Caki2 (cell line): ENCODE measurements at places on chromosomes 12 and 14. TPM values are rescaled to one million over a fixed set of nuclear protein-coding genes. Genes with fewer than 3 reads are reported as not detected.

- DNase-seq: no peak
Observed at GRCh38 chr12:2794191-2794735, 507 bp upstream of the FKBP4 start.

- no peak for DNase-seq
Observed at GRCh38 chr12:57549203-57549908, 488 bp upstream of the KIF5A start.

DNA sequence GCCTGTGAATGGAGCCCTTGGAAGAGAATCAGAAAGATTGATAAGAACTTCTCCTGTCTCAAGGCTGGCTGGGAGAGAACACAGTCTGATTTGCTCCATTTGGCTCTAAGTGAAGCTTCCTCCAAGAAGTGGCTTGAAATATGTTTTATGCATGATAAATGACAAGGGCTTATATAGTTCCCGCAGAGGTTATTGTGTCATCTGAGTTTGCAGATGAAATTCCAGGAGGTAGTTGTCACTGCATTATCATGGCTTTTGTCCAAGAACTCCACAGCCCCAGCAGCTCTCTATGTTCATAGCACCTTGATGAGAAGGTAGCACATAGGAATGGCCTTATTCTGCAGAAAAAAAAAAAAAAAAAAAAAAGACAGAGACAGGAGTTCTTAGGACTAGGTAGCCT lies 108.5 kb downstream of the DACT1 start:
- peak; percentile 69 for DNase-seq

GRCh38 chr12:47715877-47716548 lies 9.3 kb downstream of the ENDOU start:
- no peak for DNase-seq

GRCh38 chr14:27634056-27634970 lies 1036.5 kb upstream of the NOVA1 start:
- no peak for DNase-seq

DNA sequence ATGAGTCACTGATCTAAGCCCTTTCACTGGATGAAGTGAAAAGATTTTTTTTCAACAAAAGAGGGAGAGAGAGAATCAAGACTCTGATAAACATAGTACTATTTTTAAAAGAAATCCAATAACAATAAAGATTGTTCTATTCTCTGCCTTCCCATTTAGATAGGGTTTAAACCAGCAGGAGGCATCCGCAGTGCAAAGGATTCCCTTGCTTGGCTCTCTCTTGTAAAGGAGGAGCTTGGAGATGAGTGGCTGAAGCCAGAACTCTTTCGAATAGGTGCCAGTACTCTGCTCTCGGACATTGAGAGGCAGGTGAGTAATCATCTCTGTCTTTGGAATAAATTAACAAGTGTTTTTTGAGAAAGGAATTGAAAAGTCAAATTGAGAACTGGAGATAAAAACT lies 124.9 kb downstream of the DERA start:
- no peak for DNase-seq

DNA sequence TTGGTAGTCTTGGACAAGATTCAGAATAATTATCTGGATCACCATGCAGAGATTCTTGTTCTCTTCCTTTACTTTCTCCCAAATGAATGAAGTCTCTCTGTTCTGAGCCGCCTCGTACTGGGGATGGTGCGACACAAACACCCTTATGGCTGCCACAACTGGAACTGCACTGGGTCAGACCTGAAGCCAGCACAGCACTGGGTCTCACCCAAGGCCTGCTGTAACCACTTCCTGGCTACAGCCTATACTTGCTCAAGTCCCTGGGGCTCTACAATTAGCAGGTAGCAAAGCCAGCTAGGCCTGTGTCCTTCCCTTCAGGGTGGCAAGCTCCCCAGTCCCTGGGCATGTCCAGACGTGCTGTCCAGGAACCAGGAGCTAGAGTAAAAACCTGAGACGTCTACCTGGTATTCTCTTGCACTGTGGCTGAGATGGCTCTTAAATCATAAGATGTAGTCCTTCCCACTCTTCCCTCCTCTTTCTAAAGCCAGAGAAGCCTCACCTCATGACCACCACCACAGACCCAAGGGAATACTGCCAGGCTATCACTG lies 27.6 kb downstream of the IFNG start:
- DNase-seq: no peak

- DNase-seq: no peak
Observed at GRCh38 chr12:41325336-41325735, 137.2 kb downstream of the PDZRN4 start.

- no peak for DNase-seq
Observed at GRCh38 chr14:76337635-76338545, 38.0 kb upstream of the ESRRB start.

GRCh38 chr14:32128703-32129102 lies 51.6 kb downstream of the ARHGAP5 start:
- DNase-seq: no peak

DNA sequence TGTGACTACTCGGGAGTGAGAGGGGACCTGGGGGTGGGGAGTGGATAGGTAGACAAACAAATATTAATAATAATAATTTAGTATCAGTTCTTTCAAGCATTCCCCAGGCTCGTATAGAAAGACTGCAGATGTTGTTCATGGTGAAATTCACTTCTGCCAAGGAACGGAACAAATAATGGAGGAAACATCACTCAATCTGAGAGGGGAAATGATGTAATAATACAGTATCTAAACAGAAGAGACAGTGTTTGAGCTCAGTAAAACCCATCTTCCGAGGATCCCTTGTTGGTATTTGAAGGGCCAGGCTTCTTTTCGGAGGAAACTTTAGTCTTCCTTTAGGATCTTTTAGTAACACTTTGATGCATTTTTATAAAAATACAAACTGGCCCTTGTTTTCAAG lies 114.2 kb downstream of the KCNK10 start:
- no peak for DNase-seq

GRCh38 chr12:128444598-128444997 lies 177.6 kb downstream of the TMEM132C start:
- no peak for DNase-seq

DNA sequence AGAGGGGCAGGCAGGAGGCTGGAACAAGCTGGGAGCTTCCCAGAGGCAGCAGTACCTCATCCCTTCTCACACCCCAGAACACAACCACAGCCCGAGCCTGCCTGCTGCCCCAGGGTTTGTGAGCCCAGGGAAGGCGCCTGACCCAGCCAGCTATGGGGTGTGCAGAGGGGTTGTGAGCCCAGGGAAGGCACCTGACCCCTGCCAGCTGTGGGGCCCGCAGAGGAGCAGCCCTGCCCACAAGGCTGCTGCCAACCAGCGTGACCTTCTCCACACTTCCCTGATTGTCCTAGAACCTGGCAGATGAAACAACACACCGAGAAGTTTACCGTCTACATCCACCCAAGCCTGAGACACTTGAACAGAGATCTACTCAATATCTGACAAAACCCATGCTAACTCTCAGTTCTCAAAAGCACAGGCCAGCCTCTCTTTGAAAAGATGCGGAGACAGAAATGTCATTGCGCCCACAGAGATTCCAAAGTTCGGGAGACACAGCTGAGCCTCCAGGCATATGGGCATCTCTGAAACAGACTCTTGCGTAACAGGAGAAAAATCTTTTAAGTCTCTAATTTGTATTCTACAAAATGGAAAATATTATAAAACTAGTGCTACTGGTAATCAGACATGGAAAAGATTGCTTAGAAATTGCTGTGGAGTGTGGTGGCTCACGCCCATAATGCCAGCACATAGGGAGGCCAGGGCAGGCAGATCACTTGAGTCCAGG lies 47.3 kb downstream of the SFSWAP start:
- no peak for DNase-seq

DNA sequence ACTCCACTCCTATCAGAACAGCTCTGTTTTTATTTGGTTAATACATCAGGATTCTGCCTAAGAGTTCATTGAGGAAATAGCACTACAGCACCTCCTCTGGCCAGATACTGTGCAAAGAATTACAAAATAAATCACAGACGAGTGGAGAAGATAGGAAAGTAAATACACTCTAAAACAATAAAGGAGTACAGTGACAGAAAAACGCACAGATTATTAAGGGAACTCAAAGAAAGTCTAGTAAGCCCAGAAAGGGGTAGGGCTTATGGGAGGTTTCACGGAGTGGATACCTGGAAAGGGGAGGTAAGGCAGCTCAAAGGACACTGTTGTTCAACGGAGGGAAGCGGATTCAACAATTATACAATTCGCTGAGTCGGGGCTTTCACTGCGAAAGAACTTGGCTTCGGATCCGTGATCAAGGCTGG lies 5.5 kb downstream of the OR10AD1 start:
- no peak for DNase-seq

ESPL1 gene
- 24.6 and 36.2 TPM in 2 replicates for total RNA-seq

CCDC196 gene
- not detected in 2 replicates for total RNA-seq

STRN3 gene
- 37.3 and 42.6 TPM in 2 replicates for total RNA-seq

ACRBP gene
- 1.9 TPM in 1 of 2 replicates, not detected in the other for total RNA-seq

KLRC2 gene
- not detected in 2 replicates for total RNA-seq

FGF6 gene
- total RNA-seq: not detected in 2 replicates

MDGA2 gene
- total RNA-seq: not detected in 2 replicates

CLEC12A gene
- not detected in 2 replicates for total RNA-seq

CABP1 gene
- total RNA-seq: not detected in 2 replicates

HSPB8 gene
- 13.0 and 23.5 TPM in 2 replicates for total RNA-seq

DDX23 gene
- 89.5 and 94.4 TPM in 2 replicates for total RNA-seq

KLHL33 gene
- not detected in 2 replicates for total RNA-seq
